OCI-M1 (cell line): ENCODE measurements at places on chromosomes 3 and 15.
A peak's percentile ranks its signal among the peaks of the same experiment; 100 is the strongest.

DNA sequence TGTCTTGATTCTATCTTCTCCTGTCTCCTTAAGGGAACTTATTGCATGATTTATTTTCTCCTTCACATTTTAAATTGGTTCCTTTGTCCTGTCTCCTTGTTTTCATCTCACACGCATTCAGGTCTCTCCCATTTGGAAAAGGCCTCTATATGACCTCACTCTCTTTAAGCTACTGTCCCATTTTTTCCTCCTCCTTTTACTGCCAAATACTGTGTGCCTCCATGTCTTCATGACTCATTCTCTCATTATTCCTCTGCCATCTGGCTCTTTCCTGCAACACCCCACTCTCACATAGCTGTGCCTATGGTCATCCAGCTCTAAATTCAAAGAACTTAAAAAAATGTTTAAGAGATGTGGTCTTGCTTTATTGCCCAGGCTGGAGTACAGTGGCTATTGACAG, 48.0 kb downstream of the TYRO3 start:
- no peak for DNase-seq

DNA sequence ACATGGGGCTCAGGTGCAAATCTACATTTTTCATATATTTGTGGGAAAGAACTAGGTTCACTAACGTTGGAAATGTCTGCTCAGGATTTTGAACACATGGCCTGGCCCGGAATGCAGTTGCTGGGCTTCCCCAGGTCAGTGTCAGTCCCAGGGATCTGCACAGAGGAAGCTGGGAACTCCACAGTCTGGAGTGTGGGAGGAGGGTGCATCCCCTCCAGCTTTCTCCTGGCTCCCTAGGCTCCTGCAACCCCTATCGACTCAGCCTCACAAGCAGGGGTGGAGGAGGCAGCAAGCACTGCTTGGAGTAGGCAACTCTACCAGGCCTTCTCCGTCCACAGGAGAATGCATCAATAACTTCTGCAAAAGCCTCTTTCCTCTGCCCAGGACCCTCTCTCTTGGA, 30.1 kb upstream of the HCN4 start:
- no peak for DNase-seq

- no peak for DNase-seq
These were observed 43.4 kb downstream of the TPRA1 start for GRCh38 chr3:127546970-127547733.

DNA sequence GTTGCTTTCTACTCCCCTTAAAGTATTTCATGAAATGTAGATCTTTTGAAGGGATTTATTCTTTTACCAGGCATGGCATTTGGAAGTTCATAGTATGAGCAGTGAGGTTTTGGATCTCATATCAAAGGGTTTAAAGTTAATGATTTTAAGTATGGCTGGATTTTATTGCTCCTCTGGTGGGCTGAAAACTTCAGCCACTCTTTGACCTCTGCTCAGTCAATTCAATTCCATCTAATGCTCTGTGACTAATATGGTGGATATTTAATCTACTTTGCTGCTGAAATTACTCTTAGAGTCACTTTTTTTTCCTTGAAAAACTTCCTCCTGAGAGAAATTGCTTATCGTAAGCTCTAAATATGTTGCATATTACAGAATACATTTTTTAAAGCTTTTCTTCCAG, 218.6 kb downstream of the NR2F2 start:
- DNase-seq: no peak

DNA sequence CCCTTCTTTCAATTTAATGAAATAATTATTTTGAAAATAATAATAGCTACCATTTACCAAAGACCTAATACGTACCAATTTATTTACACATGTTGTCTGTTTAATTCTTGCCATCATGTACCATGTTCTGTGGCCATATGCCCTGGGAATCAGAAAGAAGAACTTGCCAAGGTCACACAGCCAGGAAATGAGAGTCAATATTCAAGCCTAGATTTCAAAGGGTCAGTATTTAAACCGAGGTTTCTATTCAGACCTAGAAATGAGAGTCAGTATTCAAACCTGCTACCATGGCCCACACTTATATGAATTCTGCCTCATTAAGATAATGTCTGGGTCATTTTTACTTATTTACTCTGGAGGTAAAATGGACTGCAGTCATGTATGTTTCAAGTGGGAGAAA, 103.6 kb upstream of the TBL1XR1 start:
- no peak for DNase-seq

DNA sequence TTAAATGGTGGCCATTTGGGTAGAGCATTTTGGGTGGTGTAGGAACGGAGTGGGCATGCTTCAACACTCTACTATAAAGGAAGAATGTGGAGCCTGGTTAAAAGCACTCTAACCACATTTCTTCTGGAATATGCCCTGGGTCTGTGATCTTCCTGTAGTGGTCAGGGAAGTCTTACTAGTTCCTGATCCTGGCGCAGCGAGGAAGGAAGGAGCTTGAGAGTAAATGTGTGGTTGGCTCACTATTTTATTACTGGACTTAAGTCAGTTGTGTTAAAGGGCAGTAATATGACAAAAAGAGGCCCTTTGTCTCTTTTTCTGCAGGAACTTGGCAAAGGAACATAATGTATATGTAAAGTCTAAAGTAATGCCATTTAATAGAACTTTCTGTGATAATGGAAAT, 197.6 kb upstream of the ZPLD1 start:
- DNase-seq: no peak

- no peak for DNase-seq
These were observed 690.7 kb upstream of the ZNF385D start for GRCh38 chr3:22441711-22442110.

DNA sequence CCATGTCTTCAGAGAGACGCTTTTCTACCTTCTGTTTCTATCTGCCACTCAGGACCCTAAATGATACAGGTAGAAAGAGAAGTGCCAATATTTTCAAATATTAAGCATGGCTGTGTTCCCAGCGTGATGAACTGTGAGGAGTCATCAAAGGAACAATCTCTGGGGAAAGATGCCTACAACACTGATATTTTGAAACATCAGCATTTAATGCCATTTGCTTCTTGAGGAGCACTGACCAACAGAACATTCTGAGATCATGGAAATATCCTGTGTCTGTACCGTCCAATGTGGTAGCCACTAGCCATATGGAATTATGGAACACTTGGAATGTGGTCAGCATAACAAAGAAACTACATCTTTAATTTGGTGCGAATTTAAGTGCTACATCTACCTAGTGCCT, 117.9 kb upstream of the COL6A5 start:
- DNase-seq: no peak

- DNase-seq: no peak
These were observed 58.9 kb downstream of the GASK1A start for GRCh38 chr3:43038010-43038409.

DNA sequence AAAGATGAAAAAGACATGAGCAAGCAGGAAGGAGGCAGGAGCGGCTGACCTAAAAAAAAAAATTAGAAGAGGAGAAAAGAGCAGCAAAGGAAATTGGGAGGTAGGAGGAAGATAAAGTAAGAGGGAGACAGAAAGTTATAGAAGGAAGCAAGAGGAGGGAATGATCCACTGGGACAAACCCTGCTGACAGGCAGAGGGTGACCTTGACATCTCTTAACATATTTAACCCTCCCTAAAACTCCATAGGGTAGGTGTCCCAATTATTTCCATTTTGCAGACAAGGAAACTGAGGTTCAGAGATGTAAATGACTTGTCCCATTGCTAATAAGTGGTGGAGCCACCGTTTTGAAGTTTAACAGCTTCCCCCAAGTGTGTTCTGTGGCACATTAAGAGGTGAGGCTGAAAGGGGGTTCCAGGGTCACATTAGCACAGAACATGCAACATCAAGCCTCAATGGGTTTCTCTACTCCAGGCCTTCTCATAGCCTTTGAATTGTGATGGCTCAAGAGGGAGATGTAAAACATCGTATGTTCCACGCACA, 37.4 kb upstream of the PRICKLE2 start:
- no peak for DNase-seq

DNA sequence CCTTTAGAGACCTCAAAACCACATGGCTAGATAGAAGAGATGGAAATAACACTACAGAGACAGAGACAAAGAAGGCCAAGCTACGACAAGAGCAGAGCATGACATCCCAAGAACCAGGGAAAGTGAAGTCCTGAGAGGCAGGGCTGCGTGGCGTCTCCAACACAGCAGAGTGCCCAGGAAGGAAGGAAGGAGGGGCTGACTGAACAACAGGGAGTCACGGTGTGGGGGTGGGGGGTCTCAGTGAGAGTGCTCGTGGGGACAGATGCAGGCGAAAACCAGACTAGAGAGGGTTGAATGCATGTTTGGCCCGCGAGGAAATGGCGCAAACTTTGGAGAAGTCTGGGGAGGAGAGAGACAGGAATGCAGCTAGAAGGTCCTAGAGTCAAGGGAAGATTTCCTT, 44.0 kb downstream of the ADAMTS17 start:
- DNase-seq: no peak

GRCh38 chr3:178472941-178473340, 63.3 kb upstream of the KCNMB2 start:
- DNase-seq: no peak

GRCh38 chr15:89155656-89156055, 65.7 kb downstream of the RLBP1 start:
- DNase-seq: no peak

- peak; percentile 75 for DNase-seq
These were observed 1.2 kb upstream of the SPICE1 start for GRCh38 chr3:113516115-113516505.

DNA sequence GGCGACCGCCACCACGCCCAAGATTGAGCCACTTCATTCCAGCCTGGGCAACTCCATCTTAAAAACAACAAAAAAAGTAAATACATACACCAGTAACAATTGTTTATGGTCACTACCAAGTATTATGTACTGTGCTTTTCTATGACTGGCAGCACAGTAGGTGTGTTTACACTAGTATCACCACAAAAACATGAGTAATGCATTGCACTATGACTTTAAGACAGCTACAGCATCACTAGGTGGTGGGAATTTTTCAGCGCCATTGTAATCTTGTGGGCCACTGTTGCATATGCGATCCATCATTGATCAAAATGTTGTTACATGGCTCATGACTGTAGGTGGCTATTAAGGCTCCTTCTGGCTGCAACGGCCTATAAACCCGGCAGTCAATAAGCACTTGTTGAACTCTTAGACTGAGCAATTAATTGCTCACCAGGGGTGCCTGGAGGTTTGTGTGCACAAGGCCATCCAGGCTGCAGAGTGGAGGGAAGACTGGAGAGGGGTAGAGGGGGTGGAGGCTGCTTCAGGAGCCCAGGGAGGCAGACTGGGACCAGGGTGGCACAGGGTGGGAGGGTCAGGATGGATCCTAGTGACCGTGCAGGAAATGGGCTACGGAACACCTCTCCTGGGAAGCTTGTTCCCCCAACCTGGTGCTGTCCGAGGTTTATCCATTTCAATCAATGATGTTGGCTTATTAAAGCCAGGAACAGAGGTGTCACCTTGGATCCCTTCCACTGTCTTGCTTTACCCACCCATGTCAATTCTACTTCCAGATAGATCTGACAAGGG, 17.9 kb upstream of the COPG1 start:
- peak; percentile 39 for DNase-seq

DNA sequence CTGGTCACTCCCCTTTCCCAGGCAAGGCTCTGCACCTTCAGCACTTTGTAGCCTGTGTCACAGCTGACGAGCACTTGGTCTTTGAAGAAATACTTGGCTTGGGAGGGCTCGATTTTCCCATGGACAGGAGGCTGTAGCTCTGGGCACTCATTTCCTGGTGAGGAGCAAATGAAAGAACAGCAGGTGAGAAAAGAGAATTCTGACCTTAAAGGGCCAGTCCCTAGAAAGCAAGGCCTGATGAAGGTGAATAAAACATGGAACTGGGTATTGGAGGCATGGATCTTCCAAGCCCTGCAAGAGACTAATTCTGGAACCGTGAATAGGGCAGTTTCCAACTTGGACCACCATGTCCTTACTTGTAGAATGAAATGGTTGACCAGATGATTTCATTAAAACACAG, 39.9 kb downstream of the MASP1 start:
- no peak for DNase-seq

DNA sequence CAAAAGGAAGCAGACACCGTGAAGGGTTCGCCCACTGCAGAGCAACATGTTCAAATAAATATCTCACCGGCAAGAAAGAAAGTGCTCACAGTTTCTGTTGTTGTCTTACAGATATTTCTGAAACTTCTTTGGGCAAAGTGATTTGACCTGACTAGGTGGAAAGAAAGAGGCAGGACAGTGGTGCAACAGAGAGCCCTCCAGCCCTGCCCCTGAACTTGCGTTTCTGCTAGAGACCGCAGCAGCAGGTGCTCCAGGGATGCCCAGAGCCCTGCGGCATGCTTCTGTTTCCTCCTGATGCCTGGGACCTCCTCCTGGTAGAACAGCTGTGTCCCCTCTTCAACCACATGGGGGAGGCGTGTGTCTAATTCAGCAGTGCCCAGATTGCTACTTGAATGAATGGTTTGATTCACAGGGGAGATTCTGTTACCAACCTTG, 123.4 kb downstream of the ATP10A start:
- no peak for DNase-seq

DNA sequence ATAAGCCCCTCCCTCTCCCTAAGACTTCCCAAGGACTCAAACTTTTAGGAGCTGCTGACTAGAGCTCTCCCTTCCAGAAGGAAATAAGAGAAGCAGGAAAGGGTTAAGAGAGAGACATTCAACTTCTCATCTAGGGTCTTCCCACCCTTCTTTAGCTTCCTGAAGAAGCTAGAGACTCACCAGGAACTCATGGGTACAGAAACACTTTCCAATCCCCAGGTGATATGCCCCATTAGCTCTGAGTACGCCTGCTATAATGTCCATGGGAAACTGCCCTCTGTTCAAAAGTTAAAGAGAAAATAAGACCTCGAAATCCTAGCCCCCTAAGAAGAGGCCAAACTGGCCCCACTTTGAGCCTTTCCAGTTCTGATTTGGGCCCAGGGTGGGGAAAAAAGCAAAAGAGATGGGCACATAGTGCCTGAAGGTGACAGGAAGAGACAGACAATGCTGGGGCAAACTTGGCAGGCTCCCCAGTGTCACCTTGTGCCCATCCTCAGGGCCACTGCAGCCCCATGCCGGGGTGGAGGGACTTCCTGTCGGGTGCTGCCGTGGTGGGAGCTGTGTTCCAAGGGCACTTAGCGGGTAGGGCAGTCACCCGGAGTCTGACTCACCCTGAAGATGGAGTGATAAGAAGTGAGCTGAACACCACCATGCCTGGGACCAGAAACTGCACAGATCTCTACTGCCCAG, 29.5 kb downstream of the CCDC12 start:
- DNase-seq: peak; percentile 45

DNA sequence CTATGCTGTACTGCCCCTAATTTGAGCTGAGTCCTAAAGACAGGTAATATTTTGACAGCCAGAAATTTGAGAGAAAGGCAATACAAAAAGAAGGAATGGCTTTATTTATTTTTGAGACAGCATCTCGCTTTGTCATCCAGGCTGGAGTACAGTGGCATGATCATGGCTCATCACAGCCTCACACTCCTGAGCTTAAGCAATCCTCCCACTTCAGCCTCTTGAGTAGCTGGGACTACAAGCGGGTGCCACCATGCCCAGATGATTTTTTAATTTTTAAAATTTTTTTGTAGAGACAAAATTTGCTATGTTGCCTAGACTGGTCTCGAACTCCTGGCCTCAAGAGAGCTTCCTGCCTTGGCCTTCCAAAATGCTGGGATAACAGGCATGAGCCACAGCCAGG, 77.4 kb upstream of the SLC4A7 start:
- no peak for DNase-seq

GRCh38 chr3:53226841-53227407, 28.9 kb downstream of the TKT start:
- DNase-seq: no peak

- no peak for DNase-seq
These were observed 576.3 kb downstream of the NTRK3 start for GRCh38 chr15:87680208-87680607.

- DNase-seq: no peak
These were observed 36.1 kb upstream of the BLM start for GRCh38 chr15:90681056-90681455.

- DNase-seq: no peak
These were observed 157.2 kb downstream of the LRRC28 start for GRCh38 chr15:99408236-99409096.
